Stimulated activated CD8-positive, alpha-beta memory T cell treated with anti-CD3 and anti-CD28 coated beads, Interleukin-4, amount 100 ng/mL, for 4 hours (primary cell): ENCODE measurements at places on chromosomes 2 and 18.

- no peak for DNase-seq
Measured at GRCh38 chr18:43222501-43222900, 54.8 kb downstream of the SYT4 start.

- DNase-seq, result no peak
Measured at GRCh38 chr2:146467425-146467824, 1377.4 kb upstream of the ACVR2A start.

GRCh38 chr18:48459016-48459415 is 49.8 kb upstream of the ZBTB7C start:
- DNase-seq, result no peak

DNA sequence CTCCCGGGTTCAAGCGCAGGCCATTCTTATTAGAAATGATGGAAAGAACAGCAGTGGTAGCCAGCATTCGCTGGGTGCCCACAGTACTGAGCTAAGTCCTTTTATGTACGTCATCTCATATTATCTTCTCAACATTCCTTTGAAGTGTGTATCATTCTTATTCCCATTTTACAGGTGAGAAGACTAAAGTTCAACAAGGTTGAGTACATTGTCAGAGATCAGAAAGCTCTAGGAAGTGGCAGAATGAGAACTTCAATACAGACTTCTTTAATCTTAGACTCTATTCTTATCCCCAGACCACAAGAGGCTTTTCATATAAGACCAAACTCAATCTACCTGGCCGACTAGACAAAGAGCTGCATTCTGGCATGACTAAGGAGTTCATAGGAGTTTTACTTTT is 86.7 kb downstream of the NPAS2 start:
- no peak for DNase-seq

DNA sequence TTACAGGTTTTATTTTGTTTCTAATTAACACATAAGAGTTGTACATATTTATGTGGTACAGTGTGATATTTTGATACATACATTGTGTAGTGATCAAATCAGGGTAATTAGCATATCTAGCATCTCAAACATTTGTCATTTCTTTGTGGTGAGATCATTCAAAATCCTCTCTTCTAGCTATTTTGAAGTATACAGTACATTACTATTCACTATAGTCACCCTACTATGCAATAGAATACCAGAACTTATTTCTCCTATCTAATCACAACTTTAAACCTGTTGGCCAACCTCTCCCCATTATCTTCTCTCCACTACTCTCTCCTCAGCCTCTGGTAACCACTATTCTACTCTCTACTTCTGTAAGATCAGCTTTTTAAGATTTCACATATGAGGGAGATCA is 325.8 kb downstream of the CYP26B1 start:
- DNase-seq, result no peak
